Forelimb muscle (tissue), 1 donor: ENCODE measurements at places on chromosomes 11 and 22. TPM values are rescaled to one million over a fixed set of nuclear protein-coding genes. Genes with fewer than 3 reads are reported as not detected.

The SCN4B gene
- 4.7 TPM for polyA plus RNA-seq

The RASL10A gene
- 2.5 TPM for polyA plus RNA-seq

- no peak for DNase-seq
Measured at GRCh38 chr11:8110396-8110795, 29.4 kb downstream of the TUB start.

GRCh38 chr11:125923012-125923579 lies 18.8 kb downstream of the DDX25 start:
- DNase-seq, result peak; percentile 60

DNA sequence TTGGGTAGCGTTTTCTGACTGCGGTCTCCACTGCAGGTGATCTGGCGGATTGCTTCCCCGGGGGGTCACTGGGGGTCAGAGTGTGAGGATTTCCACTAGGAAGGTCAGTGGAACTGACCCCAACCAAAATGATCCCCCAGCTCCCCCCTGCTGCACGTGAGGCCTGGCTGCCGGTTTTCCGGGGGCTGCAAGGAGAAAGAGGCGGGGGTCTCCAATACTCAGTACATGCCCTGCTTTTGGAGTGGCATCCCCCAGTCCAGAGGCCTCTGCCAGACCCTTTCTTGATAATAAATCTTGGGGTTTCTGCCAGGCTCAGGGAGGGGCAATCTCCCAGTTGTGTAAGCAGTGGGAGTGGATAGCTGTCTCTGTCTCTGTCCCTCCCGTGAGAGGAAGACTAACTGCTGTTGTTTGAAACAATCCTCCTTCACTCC lies 71.5 kb upstream of the RTL6 start:
- no peak for DNase-seq

GRCh38 chr22:40376149-40376548 lies 5.8 kb downstream of the SGSM3 start:
- no peak for DNase-seq

DNA sequence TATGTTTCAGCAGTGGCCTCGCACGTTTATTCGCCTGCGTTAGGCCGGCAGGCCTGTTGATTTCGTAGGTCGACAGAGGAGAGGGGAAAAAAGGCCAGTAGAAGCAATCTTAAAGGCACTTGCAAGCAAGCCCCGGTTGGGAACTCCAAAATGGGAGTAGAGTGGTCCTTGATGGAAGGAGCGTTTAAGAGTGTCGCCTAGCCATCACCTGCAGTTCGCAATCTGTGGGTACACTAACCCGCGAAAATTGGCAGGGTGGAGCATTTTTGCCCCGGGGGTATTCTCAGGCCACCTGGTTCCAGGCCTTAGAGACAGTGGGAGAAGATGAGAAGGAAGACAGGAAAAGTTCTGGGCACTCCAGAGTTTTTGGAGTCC lies 1.1 kb downstream of the EWSR1 start:
- DNase-seq, result no peak

DNA sequence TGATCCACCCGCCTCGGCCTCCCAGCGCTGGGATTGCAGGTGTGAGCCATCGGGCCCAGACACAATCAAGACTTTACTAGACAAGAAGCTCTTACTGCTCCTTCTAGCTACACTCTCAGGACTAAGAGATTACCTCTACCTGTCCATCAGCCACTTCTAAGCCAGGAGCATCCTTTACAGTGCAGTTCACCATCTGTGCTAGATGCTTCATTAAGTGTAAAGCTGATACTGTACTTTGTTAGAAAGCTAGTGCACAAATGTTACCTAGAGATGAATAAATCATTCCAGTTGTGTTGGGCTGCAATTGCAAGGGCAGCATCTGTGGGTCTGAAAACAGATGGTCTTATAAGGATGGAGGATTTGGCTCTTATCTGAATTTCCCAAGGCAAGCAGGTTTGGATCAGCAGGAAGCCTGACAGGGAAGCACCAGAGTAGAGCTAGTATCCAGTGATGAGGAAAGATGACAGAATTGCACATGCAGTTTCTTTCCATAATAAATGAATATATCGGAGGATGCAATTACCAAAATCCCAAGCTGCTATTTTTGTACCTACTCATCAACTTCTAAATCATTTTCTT lies 58.3 kb downstream of the FAM168A start:
- DNase-seq, result no peak
